Stimulated activated naive CD8-positive, alpha-beta T cell treated with anti-CD3 and anti-CD28 coated beads, Interleukin-15, amount 100 ng/mL, for 72 hours (primary cell): ENCODE measurements at places on chromosomes 13 and 19.

- DNase-seq: no peak
These were observed 10.6 kb upstream of the KIR2DL4 start for GRCh38 chr19:54792814-54793213.

GRCh38 chr19:29040951-29041350 is 172.0 kb downstream of the UQCRFS1 start:
- no peak for DNase-seq

GRCh38 chr19:926589-927350 is 935 bp downstream of the ARID3A start:
- DNase-seq: peak; percentile 75

DNA sequence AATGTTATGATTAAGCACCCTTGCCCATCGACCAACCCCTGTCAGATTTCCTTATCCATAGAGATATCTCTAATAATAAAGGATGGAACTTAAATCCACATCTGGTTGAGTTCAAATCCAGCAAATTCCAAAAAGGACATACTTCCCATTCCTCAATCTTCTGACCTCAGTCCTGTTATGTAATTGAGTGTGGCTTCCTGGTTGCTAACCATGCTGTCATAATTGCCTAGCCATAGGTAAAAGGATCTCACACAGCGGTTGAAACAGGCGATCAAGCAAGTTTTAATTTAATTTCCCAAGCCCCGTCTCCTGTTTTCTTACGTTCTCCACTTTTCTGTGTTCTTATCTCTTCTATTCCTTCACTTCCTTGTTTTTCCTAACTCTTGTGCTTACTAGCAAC is 550.3 kb downstream of the GPC6 start:
- no peak for DNase-seq
